Stimulated activated CD8-positive, alpha-beta memory T cell treated with anti-CD3 and anti-CD28 coated beads, Interleukin-15, amount 100 ng/mL, for 24 hours (primary cell): ENCODE measurements at places on chromosomes 1 and 21.

GRCh38 chr1:12006167-12006921 lies 13.0 kb upstream of the MIIP start:
- DNase-seq, result no peak

GRCh38 chr1:234208791-234209190 lies 164.5 kb upstream of the COA6 start:
- DNase-seq, result no peak

DNA sequence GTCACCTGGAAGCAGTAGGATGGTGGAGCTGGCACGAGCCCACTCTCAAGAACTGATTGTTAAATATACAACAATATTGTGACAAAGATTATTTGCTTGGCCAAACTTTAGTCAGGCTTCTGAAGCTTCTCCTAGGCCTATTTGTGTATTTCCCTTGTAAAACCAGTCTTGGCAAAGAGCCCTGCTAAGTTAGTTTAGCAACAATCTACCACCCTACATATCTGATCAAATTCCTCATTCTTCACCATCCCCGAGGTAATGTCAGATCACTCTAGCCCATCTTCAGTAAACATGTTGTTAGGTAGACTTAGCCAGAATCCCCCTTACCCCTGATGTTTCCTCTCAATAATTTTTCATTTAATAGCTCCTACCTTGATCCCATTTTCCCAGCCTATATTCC lies 39.6 kb downstream of the XCL1 start:
- DNase-seq, result no peak

DNA sequence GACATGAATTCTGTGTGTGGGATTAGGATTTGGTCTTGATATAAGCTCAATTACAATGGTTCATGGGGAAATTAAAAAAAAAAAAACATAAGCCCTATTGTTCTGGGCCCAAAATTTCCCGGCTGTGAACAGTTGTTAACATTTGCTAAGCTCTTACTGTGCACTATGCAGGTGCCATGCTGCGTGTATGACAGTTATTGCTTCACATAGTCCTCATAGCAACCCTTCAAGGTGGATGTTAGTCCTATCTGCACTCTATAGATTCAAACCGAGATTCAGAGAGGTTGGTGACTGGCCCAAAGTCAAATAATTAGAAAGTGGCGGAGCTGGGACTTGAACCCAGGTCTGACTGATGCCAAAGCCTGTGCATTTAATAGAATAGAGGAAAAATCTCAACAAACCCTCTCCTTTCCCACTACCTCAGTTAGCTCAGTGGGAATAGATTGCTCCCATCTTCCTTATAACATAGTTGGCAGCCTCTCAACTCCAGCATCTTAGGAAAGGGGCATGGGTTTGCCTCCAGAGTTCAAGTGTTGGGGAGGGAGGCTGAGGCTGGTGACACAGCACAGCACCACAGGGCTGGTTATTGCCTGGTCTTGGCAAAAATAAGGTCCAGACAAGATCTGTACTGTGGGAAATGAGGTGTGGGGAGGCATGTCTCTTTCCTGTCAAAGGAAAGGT lies 55.0 kb upstream of the GCLM start:
- DNase-seq, result no peak

DNA sequence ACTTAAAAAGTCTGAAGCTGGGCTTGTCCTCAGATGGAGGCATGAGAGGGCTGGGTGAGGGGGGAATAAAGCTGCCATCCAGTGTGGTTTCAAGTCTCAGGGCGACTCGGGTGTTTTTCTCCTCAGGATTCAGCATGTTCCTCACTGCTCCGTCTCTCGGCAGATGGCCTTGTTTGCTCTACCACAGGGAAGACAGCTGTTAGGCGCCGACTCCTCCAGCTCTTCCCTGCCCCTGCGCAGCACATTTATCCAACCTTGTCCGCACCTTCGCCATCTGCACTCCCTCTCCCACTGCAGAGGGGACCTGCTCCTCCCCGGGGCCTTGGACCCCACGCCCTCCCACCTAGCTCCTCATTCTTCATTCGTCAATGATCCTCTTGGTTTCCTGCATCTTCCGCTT lies 16.6 kb upstream of the S100A11 start:
- DNase-seq, result no peak

- DNase-seq, result no peak
These were observed 2.4 kb downstream of the CEPT1 start for GRCh38 chr1:111142356-111142975.

GRCh38 chr1:161044535-161044907 lies 1.3 kb downstream of the USF1 start:
- no peak for DNase-seq

- DNase-seq, result no peak
These were observed 209.0 kb downstream of the LTN1 start for GRCh38 chr21:28783641-28784185.

DNA sequence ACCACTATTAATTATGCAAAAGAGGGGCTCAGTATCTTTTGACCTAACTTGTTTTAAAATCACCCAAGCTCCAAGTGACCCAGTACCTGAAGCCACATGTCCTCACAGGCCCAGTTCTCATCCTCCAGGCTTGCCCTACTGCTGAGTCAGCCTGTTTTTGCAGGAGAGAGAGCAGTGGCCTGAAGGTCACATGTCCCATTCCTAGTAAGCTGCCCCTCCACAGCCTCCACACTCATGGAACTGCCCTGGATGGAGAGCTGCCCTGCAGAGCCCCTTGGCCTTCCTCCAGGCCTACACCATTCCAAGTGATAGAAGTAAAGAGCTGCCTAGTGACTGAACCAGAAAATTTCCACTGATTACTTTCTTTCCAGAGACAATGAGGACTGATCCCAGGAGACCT lies 139.8 kb upstream of the ST6GALNAC5 start:
- no peak for DNase-seq

GRCh38 chr1:107459204-107459904 lies 318.5 kb downstream of the NTNG1 start:
- no peak for DNase-seq

GRCh38 chr1:110647254-110647891 lies 27.4 kb downstream of the KCNA3 start:
- DNase-seq, result no peak

GRCh38 chr1:200969726-200970561 lies 53.6 kb downstream of the KIF21B start:
- DNase-seq, result no peak
